ENCODE measurements at places on chromosomes 16 and 17. TPM values are rescaled to one million over a fixed set of nuclear protein-coding genes. Genes with fewer than 3 reads are reported as not detected.

DNA sequence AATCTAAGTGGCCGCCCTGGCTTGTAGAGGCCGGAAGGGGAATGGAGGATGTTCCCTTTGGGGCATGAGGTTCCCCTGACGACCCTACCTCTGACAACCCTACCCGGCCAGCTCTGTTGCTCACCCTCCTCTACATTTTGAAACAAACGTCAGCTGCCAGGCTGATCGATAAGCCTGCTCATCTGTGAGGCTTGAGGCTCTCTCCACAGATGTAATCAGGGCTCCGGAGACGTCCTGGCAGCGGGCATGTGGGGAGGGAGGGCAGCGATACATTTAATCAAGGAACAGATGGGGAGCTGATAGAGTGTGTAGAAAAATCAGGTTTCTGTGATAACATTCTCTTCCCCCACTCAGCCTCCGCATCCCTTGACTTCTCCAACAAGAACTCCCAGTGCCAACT lies 212.3 kb upstream of the SDK2 start:
- DNase-seq = no peak

- DNase-seq = no peak
Measured at GRCh38 chr17:15456496-15456895, 10.9 kb downstream of the CDRT4 start.

DNA sequence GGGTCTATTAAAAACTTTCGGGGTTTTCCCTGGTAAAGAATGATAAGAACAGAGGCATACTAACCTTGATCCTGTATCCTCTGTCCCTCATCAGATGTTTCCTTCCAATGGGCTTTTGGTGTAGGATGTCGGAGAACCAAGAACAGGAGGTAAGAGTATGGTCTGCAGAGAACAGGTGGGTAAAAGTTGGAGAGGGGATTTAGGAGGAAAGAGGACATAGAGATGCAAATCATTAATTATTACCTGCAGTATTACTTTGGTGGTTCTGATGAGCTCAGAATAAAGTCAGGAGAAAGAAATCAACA lies 4.3 kb downstream of the SNX11 start:
- DNase-seq = no peak

DNA sequence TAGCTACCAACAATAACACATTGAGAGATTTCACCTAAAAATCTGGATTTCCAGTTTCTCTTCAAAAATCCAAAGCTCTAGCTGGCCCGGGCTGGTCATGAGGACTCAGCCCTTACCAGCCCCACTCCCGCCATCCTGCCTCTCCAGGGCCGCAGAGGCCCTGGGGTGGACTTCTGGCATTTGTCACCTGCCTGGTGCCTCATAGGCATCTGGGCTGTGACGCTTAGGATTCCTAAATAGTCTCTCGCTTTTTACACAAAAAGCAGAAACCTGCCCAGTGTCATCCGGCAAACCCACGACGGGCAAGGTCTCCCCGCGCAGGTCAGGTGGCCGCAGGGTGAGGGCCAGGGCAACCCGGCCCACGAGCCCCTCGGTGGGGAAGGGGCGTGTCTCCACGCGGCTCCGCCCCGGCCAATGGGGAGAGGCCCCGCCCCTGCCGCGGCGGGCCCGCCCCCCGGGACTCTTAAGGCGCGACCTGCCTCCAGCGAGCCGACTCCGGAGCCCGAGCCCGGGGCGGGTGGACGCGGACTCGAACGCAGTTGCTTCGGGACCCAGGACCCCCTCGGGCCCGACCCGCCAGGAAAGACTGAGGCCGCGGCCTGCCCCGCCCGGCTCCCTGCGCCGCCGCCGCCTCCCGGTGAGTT lies at the start of gene VASN:
Gene VASN (plus strand): TSS at position 492 of the 644 bp plus-strand sequence. CDS start 9,030 bp downstream, outside the sequence.
- DNase-seq = no peak

- no peak for DNase-seq
Measured at GRCh38 chr17:45312477-45313420, 4.1 kb downstream of the MAP3K14 start.

GRCh38 chr16:2826591-2827373 lies 3.3 kb upstream of the ZG16B start:
- no peak for DNase-seq

DNA sequence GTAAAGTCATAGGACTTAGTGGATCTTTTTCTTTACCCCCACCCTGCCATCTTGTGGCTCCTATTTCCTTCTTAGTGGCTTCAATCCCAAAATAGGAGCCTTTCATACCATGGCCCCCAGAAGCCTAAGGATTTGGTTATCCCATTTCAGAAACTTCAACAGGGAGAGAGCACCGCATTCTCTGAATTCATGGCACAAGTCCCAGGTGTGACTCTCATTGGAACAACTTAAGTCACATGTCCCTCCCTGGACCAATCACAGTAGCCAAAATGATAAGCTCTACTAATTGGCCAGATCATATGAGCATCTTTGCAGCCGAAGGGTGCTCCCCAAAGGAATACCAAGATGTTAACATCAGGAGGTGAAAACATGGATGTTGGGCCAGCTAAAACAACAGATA lies 43.2 kb downstream of the AXIN2 start:
- no peak for DNase-seq

- DNase-seq = no peak
Measured at GRCh38 chr16:49484451-49484849, 110.8 kb downstream of the C16orf78 start.

DNA sequence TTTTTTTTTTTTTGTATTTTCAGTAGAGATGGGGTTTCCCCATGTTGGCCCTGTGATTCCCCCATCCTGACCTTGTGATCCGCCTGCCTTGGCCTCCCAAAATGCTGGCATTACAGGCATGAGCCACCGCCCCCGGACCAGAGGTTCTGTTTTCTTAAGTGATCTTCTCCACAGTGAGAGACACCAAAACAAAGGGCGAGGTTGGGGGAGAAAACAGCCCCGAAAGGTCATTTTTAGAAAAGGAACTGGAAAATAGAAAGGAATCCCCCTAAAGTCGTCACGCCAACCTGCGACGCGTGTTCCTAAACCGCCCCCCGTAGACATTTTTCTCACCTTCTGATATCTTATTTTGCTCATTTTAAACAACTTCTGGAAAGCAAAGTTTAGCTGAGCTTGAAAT lies 6.1 kb upstream of the AXIN2 start:
- no peak for DNase-seq

- DNase-seq = no peak
Measured at GRCh38 chr17:50149417-50150353, 792 bp downstream of the PPP1R9B start.

DNA sequence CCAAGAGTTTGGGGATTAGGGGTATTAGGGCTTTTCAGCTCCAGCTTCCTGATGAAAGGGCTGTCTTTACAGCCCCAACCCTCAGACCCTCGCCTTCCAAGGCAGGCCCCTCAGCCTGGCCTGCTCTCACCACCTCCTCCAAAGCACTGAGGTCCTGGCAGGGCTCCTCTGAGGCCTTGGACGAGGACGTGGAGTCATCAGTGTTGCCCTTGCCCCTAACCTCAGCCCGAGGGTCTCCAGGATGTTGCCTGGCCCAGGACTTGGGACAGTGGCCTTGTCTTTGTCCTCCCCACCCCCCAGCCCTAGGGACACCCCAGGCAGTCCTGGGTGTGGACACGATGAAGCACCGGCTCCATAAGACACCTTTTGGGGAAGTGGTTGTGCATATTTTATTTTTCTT lies 28.2 kb downstream of the B9D1 start:
- DNase-seq = no peak

DNA sequence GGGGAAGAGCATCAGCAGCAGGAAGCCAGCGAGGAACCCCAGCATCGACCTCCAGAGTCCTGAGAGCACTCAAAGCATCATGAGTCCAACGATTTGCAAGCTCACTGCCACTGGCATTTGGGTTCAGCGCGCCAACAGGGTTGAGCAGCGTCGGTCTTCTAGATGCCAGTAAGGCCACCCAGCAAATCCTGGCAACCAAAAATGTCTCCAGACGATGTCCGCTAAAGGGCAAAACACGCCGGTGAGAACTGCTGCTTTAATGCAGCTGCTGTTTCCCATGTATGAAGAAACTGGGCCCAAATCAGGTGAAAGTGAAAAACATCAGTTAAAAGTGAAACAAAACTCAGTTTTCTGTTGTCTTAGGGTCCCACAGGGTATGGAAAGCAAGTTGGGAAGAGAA lies 70.2 kb downstream of the ANKRD11 start:
- no peak for DNase-seq

Gene CFAP119
- polyA plus RNA-seq = 12.1 TPM

Gene PRSS22
- polyA plus RNA-seq = 9.1 TPM

Gene SULT1A2
- polyA plus RNA-seq = 1.3 TPM

Gene TMED6
- polyA plus RNA-seq = 1.9 TPM

Gene DNAH17
- 4.2 TPM for polyA plus RNA-seq

Gene LAT
- polyA plus RNA-seq = 11.0 TPM

Gene RASD1
- polyA plus RNA-seq = 1.0 TPM

Gene SHISA9
- polyA plus RNA-seq = 3.6 TPM

Gene ZFPM1
- 6.7 TPM for polyA plus RNA-seq
